ENCODE measurements at places on chromosomes 1 and 21.

- no peak for DNase-seq
Observed at GRCh38 chr1:51621161-51621560, 4.3 kb downstream of the OSBPL9 start.

DNA sequence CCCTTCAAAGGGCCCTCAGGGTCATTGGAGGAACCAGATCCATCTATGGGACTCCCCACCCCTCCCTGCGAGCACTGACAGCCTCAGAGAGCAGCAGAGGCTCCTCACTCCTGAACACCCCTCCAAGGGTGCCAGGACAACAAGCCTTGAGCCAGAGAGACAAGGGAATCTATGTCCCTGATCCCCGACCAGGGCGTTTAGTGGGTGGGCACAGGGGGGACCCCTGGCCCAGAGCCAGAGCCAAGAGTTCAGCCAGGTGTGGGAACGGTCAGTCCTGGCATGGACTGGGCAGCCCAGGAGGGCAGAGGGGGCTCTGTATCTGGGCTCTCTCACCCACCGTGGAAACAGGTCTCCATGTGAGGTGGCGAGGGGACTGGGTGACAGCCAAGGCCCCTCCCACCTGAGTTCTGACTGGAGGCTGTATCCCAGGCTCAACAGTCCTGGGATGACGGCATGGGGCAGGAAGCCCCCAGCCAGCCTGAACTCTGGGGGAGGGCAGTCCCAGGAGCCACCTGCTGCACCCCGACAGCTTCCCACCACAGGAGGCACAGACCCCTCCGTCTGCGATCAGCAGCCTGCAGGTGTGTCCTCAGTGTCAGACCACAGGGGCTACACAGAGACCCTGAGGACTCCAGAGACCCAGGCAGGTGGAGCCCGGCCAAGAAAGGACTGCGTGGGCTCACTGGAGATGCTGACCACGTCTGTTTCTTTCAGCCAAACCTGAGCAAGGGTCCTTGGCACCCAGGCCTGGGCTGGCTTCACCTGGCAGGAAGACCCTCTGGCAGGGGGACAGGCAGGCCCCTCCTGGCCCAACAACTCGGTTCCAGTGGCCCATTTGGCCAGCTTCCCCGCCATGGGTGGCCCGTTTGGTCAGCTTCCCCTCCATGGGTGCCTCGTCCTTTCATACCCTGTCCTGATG lies 11.2 kb upstream of the SRARP start:
- no peak for DNase-seq

DNA sequence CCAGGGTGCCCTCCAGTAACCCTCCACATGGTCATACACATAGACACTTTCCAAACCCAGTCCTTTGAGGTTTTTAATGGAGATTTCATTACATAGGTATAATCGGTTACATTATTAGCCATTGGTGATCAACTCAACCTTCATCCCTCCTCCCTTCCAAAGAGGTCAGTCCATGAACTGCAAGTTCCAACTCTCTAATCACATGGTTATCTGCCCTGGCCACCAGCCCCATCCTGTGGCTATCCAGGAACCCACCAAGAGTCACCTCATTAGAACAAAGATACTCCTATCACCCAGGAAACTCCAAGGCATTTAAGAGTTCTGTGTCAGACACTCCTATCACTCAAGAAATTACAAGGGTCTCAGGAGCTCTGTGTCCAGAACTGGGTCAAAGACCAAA lies 12.2 kb downstream of the ATP1A4 start:
- DNase-seq = no peak

DNA sequence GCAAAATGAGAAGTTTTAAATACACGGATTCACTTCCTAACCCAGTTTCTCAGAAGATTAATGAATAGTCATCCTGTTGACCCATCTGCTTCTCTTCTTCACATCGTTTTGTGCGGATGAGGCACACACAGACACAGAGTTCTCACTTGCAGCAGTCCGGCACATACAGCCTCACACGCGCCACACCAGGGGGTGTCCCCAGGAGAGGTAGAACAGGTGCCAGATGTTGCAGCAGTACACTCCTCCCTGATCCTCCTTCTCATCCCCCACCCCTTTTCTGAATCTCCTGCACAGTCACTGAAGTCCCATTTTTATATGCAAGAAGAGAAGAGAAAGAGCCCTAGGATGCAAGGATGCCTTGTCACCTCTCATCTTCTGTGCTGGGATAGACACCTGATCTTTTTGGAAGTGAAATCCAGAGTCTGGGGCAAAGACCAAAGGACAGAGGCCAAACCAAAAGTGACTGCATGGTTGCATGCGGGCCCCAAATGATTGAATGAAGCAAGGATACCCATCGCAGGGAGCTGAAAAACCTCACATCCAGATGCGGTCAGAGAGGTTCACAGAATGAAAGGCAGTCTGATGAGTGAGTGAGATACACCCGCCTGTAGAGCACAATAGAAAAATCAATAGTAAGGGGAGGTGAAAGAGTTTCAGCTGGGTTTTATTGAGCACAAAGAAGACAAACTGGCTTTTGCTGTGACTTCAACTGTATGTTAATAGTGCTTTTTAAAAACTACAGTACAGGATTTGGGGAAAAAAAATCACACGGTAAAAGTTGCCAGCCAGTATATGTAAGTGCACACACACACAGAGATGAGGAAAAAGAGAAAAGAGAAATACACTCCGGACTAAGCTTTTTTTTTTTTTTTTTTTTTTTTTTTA lies 28.9 kb downstream of the PBX1 start:
- DNase-seq = no peak

GRCh38 chr1:3315399-3316339 lies 138.8 kb upstream of the ARHGEF16 start:
- DNase-seq = no peak

DNA sequence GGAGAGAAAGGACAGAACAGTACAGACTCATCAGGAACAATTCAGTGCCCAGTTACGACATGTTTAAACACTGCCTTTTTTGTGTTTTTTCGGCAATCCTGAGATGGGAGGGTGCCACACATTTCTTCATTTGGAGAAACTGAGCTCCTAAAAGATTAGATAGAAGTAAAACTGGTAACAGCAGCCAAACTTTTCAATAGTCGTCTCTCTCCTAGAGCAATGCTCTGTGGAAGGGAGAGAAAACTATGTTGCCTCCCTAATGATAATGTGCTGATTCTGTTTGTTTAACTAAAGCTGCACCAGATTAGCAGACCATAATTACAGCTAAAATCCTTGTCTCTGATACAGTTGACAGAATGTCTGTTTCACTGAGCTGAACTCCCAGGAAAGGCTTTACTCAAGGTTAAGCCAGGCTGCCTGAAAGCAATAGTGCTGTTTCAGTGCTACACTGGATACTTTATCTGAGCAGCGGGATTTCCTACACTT lies 76.2 kb upstream of the CXADR start:
- DNase-seq = no peak

- DNase-seq = no peak
Observed at GRCh38 chr1:228898582-228898992, 163.3 kb downstream of the RHOU start.

- no peak for DNase-seq
Observed at GRCh38 chr1:183850852-183851251, 45.9 kb downstream of the RGL1 start.

GRCh38 chr1:160363010-160363409 lies 3.9 kb upstream of the NHLH1 start:
- no peak for DNase-seq

DNA sequence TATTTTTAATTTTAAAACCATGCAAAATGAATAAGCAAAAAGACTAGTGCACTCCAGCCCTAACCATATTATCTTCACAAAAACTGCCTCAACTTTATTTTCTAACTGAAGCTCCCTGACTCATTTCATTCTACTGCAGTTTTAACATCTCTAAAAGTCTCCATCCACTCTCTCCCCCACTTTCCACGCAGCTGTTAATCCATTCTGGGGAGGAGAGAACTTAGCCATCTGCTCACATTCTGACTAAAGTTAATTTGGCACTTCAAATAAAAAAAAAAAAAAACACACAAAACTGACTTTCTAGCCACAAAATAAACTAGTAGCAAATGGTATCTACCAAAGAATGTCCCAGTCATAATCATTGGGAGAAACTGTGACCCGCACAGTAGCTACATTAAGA lies 5.4 kb upstream of the MYBPHL start:
- DNase-seq = no peak

GRCh38 chr21:33774551-33774950 lies 132.2 kb downstream of the ITSN1 start:
- no peak for DNase-seq

- no peak for DNase-seq
Observed at GRCh38 chr1:165056914-165057313, 299.6 kb downstream of the LMX1A start.

GRCh38 chr1:167629681-167630567 lies at the start of gene RCSD1:
Gene RCSD1 (plus strand): TSS chr1:167630232. CDS start chr1:167630424, 192 bp downstream.
- DNase-seq = no peak

DNA sequence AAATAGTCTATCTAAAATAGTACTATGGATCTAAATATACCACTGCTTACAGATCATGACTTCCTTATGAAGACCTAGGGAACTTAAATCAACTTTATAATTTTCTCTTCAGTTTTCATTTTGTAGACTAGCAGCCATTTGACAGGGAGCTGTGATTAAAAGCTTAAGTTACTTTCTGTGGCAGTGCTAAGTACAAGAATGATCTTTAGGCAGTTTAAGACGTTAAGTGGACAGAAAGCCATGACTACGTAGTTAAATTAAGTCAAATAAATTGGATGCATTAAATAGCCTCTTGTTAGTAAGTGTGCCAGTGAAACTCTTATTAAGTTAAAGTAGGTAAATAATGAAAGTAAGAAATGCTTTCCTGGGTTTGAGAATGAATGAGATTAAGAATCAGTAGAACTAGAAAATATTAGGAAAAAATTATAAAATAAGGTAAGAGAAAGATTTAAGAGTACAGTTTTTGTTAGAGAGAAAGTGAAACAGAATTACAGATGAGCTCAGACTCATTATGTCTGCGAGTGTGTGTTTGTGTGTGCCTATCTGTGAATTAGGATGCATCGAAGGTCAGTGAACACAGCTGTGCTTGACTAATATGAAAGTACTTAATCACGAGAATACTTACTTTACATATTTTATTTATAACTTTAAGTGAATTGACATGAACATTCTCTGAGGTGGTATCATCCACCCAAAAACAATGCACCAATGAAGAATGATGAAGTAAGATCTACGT lies 336.9 kb downstream of the KCNT2 start:
- no peak for DNase-seq

GRCh38 chr1:193408782-193409293 lies 222.4 kb upstream of the B3GALT2 start:
- no peak for DNase-seq

GRCh38 chr1:172117800-172118199 lies 276.5 kb downstream of the DNM3 start:
- no peak for DNase-seq

DNA sequence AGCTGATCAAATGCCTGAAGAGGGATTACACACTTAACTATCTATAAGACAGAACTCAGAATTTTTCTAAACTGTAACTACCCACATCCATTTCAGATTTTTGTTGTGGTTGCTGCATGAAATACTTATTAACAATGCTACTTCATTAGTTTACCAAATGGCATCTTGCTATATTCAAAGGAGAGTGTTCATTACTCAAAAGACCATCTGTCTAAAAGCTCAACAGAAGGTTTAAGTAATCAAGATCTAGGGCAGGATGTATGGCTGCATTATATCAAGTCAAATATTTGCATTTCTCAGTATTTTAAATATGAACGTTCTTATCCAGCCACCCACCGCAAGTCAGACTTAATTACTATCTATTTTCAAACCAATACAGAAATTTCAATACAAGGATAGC lies 79.9 kb downstream of the SIPA1L2 start:
- DNase-seq = no peak

DNA sequence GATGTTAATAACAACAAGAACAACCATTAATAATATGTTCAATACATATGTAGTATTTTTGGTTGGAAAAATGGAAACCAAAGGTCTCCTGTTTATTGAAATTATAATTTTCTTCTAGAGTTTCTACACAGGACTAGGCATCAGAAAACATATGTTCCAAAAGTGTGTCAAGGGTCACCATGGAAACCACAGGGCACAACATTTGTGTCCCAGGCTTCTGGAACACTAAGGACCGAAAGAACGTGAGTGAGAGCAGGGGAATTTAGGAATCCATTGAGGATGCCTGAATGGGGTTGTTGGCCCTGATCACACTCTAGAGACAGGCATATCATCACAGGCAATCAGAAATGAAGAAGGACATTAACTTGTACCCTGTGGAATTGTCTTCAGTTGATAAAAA lies 7.5 kb upstream of the CDC14A start:
- DNase-seq = no peak

DNA sequence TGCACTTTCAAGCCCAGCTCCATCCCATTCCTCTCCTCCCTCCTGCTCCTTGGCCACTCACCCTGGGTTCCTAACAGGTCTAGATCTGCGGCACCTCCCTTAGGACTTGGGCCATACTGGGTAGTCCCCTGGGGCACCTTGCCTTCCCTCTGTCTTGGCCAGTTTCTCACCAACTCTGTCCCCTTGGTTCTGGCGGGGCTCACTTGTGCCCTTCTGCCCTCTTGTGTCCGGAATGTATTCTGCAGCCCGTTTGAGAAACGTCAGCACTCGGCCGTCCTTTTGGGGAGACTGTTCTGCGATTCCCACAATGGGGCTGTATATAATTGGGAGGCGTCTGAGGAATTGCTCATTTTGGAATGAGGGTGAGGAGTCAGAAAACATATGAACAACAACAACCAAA lies 162.4 kb downstream of the ZSCAN20 start:
- DNase-seq = no peak

GRCh38 chr1:94032637-94033036 lies 88.3 kb downstream of the ABCA4 start:
- no peak for DNase-seq

- no peak for DNase-seq
Observed at GRCh38 chr1:165858364-165858823, 31.0 kb downstream of the UCK2 start.

DNA sequence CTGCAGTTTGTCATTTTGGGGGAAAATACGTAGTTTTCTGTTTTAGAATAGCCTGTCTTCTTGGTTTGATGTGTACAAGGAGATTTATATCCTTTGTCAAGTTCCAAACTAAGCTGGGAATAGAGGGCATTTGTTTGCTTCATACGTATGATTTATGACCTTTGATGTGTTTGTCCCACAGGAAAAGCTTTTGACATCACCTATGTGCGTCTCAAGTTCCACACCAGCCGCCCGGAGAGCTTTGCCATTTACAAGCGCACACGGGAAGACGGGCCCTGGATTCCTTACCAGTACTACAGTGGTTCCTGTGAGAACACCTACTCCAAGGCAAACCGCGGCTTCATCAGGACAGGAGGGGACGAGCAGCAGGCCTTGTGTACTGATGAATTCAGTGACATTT lies 79.9 kb downstream of the LAMC1 start:
- no peak for DNase-seq
